ENCODE measurements at places on chromosomes 13 and 19.
A peak's percentile ranks its signal among the peaks of the same experiment; 100 is the strongest.

- DNase-seq: no peak
Measured at GRCh38 chr19:47257411-47258169, 1.3 kb downstream of the CCDC9 start.

DNA sequence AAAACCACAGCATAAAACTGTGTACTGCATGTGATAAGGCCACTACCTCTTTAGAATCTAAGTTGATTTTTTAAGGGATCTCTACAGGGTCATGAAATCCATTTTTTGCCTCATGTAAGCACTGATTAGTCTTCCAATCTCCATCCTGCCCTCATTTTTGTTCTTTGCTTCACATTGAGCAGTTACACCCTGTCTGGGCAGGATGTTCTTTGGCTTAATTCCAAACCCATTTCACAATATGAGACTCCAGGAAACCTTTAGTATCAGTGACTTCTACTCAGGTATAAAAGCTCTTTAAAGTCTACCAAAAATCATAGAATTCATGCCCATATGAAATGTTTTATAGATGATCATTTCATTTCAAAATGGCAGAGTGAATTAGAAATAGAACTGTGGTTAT is 592.6 kb downstream of the TBC1D4 start:
- DNase-seq: no peak

DNA sequence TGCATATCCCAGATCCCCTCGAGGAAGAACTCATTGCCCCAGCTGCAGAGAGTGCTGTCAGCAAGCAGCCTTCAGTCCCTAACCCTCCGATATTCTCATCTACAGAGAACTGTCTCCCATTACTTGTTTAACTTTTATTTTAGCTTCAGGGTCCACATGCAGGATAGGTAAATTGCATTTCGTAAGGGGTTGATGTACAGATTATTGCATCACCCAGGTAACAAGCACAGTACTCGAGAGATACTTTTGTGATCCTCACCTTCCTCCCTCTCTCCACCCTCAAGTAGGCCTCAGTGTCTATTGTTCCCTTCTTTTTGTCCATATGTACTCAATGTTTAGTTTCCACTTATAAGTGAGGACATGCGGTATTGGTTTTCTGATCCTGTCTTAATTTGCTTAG is 171.5 kb upstream of the IRS2 start:
- no peak for DNase-seq

DNA sequence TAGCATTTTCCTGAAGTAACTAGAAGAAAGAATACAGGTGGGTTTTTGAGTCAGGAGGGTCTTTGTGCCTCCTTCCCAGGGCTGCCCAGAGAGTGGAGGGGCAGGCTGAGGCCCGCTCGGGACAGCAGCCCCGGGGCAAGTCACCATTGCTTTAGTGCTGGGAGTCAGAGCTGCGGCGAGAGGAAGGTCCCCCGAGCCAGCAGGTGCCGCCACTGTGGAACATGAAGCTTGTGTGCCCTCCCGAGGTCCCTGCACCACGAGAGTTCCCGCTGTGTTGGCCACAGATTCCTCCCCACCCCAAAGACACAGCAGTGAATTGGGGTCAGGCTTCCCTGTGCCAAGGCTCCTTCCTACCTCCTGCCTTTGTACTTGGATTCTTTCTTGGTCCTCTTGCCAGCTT is 50.9 kb upstream of the TEX29 start:
- DNase-seq: no peak

GRCh38 chr13:46605825-46606554 is 53.0 kb downstream of the LRCH1 start:
- no peak for DNase-seq

- no peak for DNase-seq
Measured at GRCh38 chr13:109010912-109011311, 381.5 kb downstream of the MYO16 start.

DNA sequence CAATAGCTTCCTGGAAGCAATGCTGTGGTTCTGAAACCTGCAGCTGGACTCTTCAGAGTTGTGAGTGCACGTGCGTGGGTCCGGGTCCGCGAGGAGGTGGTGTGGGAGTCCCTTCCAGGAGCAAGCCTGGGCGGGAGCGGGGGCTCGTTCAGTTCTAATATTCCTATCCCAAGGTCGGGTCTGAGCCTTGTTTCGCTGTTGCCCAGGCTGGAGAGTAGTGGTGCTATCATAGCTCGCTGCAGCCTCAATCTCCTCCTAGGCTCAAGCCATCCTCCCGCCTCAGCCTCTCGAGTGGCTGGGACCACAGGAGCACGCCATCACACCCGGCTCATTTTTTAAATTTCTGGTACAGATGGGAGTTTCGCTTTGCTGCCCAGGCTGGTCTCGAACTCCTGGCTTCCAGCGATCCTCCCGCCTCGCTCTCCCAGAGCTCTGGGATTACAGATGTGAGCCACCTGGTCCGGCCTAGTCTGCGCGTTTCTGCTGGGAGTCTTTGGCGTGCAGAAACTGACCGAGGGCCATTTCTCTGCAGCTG is 625 bp downstream of the ZFP82 start:
- no peak for DNase-seq

GRCh38 chr19:46791944-46792343 is 3.5 kb upstream of the SLC1A5 start:
- peak; percentile 45 for DNase-seq

GRCh38 chr13:90171649-90172048 is 1175.8 kb upstream of the MIR17HG start:
- no peak for DNase-seq

- DNase-seq: no peak
Measured at GRCh38 chr13:67763984-67764383, 533.8 kb upstream of the PCDH9 start.

DNA sequence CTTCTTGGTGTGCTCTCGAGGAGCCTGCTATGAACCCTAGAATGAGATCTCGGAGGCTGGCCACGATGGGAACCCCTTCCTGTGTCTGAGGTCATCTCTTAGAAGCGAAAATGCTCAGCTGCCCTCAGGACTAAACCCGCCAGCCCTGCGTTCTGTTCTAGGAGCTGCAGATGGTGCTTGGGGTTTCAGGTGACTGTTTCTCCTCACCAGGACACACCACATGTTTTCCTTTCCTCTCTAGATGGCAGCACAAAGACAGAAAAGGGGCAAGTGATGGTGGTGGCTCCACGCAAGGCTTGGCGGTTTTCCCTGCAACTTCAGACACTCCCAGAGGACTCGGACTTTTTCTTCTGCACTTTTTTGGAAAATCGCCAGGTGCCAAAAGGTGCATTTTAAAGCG is 60.1 kb downstream of the RNASEH2B start:
- peak; percentile 66 for DNase-seq

GRCh38 chr13:23988546-23989122 is 91.3 kb upstream of the C1QTNF9B start:
- no peak for DNase-seq

DNA sequence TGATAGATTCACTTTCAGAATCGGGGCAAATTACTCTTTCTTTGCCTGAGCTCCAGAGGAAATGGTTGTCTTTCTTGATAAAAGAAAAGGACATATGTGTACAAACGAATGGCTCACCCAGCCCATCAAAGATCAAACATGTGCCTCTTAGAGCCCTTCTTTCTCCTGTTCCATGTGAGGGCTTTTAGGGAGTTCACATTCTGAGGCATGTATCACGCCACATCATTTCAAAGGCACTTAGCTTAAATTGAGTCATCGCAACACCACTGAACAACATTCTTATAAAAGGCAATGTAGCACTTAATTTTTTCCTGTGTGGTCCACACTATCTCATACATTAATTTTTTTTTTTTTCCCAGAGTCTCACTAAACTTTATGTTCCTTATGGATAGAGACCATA is 521.0 kb downstream of the SUCLA2 start:
- DNase-seq: no peak

DNA sequence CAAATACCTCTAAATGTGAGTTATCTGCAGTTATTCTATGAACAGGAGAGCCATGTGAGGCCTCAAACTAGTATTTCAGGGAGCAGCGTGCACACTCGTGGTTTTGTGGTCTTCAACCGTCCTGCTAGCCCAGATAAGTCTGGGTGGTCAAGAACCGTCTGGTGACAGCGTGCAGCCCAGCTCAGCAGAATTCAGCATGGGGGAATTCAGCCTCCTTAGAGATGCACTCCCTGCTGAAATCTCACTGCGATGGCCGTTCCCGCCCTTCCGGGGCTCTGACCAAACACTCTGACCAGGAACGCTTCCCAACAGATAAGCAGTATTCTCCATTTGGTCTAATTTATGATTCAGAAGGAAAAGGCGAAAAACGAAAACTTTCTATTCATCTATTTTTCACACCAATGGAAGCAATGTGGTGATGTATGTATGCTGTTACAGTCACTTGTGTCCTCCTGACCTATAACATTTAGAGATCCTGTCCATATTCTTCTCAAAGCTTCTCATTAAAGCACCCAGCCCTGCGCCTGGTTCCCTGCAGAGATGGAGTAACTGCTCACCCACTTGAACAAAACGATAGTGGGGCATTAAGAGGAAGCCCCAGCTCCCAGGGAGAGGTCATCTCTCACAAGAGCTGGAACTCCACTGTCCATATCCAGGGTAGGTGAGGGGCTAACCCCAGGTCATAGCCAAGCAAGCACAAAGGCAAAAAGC is 2.9 kb downstream of the ANKRD27 start:
- DNase-seq: no peak

DNA sequence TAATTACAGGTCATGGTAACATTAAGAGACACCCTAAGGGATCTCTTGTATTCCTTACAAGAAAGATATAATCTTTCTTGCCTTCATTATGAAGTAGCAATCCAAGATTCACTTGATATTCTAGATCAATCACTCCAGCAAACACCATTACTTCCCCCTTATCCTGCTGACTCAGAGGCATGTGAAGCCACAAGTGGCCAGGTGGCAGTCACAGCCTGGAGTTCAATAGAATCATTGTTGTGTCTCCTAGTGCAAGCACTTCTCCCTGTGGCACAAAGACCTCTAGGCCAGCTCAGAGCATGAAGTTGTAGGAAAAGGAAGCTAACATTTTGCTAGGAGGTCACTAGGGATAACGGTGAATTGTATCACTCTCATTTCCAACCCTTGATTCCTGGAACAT is 864.3 kb upstream of the ATXN8OS start:
- no peak for DNase-seq

- DNase-seq: peak; percentile 22
Measured at GRCh38 chr13:66745307-66745706, 484.8 kb downstream of the PCDH9 start.

DNA sequence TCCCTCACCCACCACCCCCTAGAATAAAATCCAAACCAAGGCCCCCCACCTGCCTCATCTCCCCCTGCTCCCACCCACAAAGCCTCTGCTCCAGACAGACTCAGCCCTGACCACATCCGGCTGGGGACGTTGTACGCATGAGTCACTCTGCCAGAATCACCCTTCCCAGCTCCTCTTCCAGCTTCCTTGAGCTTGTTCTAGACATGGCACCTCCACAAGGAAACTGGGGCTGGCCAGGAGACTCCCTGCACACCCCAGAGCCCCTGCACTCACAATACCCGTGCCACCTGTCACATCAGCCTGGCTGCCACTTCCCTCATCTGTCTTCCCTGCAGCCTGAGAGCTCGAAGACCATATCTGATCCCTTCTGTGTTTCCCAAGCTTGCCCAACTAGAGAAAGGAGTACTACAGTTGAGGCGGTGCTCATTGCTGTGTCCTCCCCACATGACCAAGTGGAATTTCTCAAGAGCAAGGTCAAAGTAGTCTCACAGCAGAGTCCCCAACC is 9.7 kb downstream of the DEDD2 start:
- DNase-seq: no peak

DNA sequence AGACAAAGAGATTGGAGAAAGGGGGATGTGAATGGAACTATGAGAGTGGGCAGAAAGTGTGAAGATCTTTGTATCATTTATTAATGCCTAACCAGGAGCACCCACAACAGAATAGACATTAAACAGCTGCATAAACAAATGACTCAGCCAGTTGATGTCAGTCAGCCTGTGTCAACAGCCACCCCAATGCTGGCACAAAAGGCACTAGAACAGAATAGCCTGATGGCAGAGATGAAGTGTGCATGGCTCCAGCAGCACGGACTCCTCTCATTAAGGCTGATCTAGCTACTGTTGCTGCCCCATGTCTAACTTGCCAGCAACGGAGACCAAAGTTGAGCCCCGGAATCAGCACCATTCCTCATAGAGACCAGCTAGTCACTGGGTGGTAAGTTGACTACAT is 7.8 kb downstream of the CPB2 start:
- DNase-seq: no peak

GRCh38 chr19:49881672-49882394 is 4.3 kb downstream of the TBC1D17 start:
- DNase-seq: no peak

- DNase-seq: no peak
Measured at GRCh38 chr19:28208745-28209144, 1004.2 kb downstream of the UQCRFS1 start.

- no peak for DNase-seq
Measured at GRCh38 chr19:54429545-54430227, 14.4 kb downstream of the TTYH1 start.

DNA sequence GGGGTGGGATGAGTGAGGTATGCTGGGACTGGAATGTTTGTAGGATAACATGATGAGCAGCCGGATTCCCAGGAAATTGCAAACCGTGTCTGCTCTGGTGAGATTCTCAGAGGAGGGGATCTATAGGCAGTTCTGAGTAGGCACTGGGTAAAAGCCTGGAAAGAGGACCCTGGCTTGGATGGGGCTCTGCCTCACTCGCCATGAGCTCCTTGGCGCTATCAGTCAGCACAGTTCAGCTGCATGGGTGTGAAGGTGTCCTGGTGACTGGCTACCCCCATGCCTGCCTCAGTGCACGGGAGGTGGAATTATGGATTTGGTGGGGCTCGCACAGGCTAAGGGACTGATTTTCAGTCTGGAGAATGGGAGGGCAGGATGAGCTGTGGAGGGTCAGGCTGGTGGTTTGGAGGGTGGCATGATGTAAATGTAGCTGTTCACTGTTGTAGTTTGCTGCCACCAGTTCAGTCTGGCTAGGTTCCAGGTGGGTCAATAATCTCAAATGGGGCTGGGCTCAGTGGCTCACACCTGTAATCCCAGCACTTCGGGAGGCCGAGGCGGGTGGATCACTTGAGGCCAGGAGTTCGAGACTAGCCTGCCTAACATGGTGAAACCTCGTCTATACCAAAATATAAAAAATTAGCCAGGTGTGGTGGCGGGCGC is 9.2 kb upstream of the ZNF627 start:
- no peak for DNase-seq

DNA sequence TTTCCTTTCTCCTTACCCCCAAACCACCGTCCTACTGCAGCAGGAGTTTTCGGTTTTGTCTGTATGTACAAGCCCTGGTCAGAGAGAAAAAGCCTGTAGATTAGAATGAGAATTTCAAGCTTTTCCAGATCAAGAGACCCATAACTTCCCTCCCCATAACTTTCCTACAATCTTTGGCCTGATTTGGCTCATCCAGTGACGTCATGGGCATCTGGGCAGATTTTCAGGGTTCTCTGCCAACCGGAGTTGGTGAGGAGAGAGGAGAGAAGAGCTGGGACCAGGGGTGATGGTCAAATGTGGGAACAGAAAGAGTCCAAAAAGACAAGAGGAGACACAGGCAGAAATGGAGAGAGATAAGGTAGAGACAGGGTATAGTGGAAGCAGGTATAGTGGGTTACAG is 10.5 kb downstream of the IZUMO2 start:
- no peak for DNase-seq

GRCh38 chr13:37667702-37668101 is 69.1 kb upstream of the POSTN start:
- no peak for DNase-seq

Measured in NCI-H2171 (cell line).